ENCODE measurements at places on chromosomes 2 and 18.

DNA sequence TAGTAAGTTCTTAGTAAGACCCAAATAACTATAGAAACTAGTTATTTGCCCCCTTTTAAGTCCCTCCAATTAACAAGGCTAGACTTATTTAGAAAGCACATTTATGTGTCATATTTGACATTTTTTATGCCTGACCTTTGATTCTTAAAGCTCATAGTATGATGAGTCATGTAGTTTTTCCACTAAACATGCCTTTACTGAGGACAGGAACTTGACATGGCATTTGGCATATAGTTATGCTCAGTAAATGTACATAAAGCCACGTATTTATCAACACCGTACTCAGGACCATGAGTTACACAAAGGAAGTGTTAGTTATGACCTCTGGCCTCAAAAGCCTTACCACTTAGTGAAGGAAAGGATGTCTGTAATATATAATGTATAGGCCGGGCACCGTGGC lies 78.9 kb downstream of the GNAL start:
- no peak for DNase-seq

DNA sequence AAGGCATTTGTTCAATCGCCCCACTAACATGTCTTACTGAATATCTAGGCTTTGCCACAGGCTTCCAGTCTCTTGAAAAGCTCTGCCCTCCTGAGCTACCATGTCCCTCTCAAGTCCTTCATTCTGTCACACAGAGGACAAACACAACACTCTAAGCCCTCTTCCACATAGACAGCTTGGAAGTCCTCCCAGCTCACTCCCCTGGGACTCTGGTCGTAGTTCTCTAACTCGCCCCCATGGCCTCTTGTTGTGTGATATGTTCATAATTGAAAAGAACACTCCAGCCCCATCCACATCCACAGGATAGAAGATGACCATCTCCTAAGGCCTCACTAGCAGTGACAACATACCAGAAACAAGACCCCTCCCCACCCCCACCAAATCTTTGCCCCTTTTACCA lies 37.9 kb downstream of the BUB1 start:
- DNase-seq = no peak

DNA sequence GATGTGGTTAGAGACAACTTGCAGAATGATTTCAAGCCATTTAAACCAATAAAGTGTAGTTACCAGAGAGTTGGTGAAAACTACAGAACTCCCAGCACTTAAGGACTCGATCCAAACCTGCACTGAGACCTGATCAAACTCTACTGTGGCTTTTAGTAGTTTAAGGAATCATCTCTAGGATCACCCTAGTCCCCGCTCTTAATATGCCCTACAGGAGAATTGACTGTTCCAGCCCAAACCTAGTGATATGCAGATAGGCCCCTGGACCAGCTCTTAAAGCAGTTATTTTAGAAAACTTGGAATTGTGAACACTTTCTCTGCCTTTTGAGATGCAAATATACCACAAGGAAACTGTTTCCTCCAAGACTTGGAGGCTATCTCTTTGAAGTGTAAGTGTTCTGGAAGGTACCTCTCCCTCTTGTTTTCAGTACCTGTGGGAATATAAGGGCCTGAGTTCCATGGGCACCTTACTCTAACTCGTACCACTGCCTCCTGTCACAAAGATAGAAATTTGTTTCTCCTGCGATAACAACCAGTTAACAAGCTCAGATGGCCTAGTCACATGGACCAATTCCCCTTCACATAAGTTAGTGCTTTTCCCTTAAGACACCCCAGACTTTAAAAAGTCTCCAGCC lies 1367.2 kb upstream of the SLC39A10 start:
- no peak for DNase-seq

DNA sequence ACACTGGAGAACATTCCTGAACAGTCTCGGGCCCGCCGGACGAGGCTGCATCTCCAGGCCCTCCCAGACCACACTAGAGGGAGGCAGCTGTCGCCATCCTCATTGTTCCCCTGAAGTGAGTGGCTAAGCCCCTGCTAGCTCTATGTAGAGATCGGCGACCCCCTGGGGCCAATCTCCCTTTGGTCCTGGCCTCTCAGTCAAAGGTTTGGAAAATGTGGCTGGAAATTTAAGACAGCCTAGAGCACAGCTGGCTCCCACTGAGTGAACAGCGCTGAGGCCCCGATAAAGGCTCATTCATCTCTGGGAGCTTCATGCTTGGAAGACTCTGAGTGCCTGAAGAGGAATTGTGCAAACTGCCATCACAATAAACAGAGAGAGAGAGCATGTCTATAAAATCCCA lies 360.3 kb downstream of the CLIP4 start:
- DNase-seq = no peak

DNA sequence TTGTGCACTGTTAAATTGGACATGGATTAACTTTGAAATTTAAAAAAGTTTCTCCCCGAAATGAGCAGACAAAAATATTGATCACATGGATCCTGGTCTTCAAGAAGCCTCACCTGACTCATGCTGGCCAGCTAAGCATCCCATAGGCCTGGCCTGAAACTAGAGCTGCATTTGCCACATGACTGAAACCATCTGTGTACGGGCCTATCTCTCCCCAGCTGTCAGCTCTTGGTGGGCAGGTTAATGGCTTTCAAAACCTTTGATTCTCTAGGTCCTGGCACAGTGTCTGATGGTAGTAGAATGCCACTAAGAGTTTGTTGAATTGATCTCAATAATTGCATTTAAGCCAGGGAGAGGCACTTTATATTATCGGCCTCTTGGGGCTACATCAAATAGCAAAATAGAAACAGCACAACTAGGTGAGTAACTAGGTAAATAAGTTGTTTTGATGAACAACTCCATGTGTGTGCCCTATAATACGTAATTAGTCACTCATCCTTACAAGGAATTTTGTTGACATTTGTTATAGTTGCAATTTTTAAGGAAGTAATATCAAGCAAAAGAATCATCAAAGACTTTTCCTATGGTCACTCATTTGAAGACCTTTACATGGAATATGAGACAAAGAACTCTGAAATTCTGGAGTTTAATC lies 251.1 kb downstream of the SP3 start:
- no peak for DNase-seq

- DNase-seq = no peak
These were observed 25.3 kb downstream of the MBP start for GRCh38 chr18:77107292-77107691.

DNA sequence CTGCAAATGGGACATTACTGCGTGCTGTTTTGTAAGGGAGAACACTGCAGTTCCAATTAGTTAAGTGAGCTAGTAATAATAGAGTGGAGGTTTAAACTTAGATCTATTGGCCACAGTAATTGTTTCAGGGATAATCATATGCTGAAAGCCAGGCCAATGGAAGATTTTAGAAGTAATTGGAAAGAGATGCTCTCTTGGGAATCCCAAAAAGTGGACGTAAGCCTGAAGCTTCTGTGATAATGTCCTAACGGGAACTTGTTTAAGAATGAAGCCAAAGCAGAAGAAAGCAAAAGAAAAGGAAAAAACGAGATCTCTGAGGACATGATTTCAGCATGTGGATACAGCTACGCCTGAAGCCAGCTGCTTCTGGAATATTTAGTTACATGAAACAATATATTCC lies 594.6 kb downstream of the SLC4A3 start:
- no peak for DNase-seq

GRCh38 chr18:45780568-45780967 lies 44.9 kb upstream of the SIGLEC15 start:
- no peak for DNase-seq

- DNase-seq = no peak
These were observed 108.8 kb downstream of the LPIN1 start for GRCh38 chr2:11855064-11855760.

DNA sequence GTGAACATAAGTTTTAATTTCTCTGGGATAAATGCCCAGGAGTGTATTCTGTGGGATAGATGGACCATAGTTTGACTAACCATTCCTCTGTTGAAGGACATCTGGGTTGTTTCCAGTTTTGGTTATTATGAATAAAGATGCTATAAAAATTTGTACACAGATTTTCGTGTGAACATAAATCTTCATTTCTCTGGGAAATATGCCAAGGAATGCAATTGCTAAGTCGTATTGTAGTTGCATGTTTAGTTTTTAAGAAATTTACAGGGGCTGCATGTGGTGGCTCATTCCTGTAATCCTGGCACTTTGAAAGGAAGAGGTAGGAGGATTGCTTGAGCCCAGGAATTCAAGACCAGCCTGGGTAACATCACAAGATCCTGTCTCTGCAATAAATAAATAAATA lies 6.9 kb upstream of the SLC11A1 start:
- DNase-seq = no peak

- no peak for DNase-seq
These were observed 62.4 kb upstream of the MSH6 start for GRCh38 chr2:47720559-47720958.

- DNase-seq = no peak
These were observed 90.3 kb downstream of the PIK3C3 start for GRCh38 chr18:42045346-42045745.

DNA sequence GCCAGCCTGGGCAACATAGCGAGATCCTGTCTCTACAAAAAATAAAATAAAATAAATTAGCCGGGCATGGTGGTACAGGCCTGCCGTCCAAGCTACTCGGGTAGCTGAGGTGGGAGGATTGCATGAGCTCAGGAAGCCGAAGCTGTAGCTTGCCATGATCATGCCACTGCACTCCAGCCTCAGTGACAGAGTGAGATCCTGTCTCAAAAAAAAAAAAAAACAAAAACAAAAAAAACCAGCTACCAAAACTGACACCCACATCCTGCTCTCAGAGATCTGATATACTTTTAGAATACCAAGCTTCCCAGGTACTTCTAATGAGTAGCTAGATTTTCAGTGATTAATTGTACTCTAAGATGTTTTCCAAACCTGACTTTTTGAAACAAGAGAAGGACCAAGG lies 74.0 kb downstream of the TTC27 start:
- no peak for DNase-seq
